Testis (tissue), 5 donors: ENCODE measurements at places on chromosomes 5 and 9.

- H3K27me3 ChIP-seq = no peaks in the 10 kb centered on the region
- no peaks in the 10 kb centered on the region for H3K36me3 ChIP-seq
- H3K27ac ChIP-seq = no peak overlapping the region
- no peak for DNase-seq
- H3K4me1 ChIP-seq = no peaks in the 10 kb centered on the region
- no peak overlapping the region for H3K4me3 ChIP-seq
Observed at GRCh38 chr5:131684595-131684994, 49.6 kb upstream of the RAPGEF6 start.

DNA sequence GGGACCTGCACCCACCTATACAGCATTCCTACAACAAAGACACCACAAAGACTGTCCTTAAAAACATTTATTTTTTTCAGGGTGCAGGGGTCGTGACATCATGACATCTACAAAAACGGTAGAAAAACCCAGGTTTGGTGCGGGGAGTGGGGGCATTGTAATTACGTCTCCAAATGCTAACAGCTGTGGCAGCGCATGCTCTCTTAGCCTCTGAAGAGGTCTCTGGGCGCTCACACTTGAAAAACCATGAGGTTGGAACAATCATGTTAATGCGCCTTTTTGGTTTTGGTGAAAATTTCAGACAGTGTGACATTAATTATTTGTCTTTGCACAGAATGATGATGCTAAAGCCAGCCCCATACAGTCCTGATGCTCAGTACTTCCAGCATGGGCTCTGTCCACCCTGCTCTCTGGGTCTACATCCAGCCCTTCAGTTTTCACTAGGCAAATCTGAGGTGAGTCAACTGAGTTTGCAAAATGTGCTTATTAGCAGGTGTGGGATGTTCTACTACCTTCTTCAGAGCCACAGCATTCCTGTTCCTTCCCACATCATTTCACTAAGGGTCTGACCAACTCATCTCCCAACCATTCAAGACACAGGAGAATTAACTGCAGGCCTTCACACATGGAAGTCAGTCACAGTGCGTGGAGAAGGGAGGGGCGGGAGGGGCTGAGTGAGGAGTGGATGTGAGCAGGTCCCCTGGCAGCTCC lies 14.1 kb downstream of the ALDH1B1 start:
- H3K27ac ChIP-seq = no peak overlapping the region
- H3K4me1 ChIP-seq = no peaks in the 10 kb centered on the region
- no peak overlapping the region for H3K4me3 ChIP-seq
- no peaks in the 10 kb centered on the region for H3K27me3 ChIP-seq
- no peaks in the 10 kb centered on the region for H3K36me3 ChIP-seq

DNA sequence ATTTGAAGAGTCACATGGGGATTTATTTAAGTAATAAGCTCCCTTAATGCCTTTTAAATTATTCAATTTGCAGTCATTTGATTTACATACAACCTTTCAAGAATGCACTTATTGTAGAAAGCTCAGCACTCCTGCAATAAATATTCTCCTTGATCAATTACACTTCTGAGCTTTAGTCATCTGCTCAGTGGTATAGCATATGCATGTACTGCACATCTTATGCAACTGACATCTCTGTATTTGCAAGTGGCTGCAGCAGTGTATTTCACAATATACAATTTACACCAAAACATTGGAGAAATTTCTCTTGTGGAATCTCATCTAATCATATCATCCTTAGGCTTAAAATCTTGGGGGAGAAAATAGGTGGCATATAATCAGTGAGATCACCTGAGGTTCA lies 325.7 kb downstream of the SLF1 start:
- no peak overlapping the region for H3K4me3 ChIP-seq
- DNase-seq = no peak
- H3K27me3 ChIP-seq = no peaks in the 10 kb centered on the region
- H3K4me1 ChIP-seq = no peaks in the 10 kb centered on the region
- no peak overlapping the region for H3K27ac ChIP-seq

GRCh38 chr5:146851133-146851532 lies 27.4 kb downstream of the PPP2R2B start:
- no peaks in the 10 kb centered on the region for H3K36me3 ChIP-seq
- no peak for DNase-seq
- no peak overlapping the region for H3K4me3 ChIP-seq
- no peaks in the 10 kb centered on the region for H3K4me1 ChIP-seq
- no peak overlapping the region for H3K27ac ChIP-seq
- no peaks in the 10 kb centered on the region for H3K27me3 ChIP-seq
